Urothelium cell line (cell line): ENCODE measurements at places on chromosomes 3 and 15.

GRCh38 chr15:70754862-70755261 lies 8.5 kb downstream of the UACA start:
- DNase-seq: no peak

GRCh38 chr3:10055097-10055496 lies 28.9 kb downstream of the FANCD2 start:
- no peak for DNase-seq

GRCh38 chr3:196251918-196252317 lies 35.6 kb downstream of the SLC51A start:
- DNase-seq: no peak

GRCh38 chr15:69807721-69808120 lies 290.0 kb downstream of the TLE3 start:
- peak; percentile 62 for DNase-seq

GRCh38 chr15:89777073-89777751 lies 1.1 kb downstream of the MESP2 start:
- DNase-seq: no peak

GRCh38 chr3:150036780-150037179 lies 66.1 kb upstream of the PFN2 start:
- DNase-seq: no peak

GRCh38 chr3:172044833-172045585 lies 5.6 kb downstream of the FNDC3B start:
- DNase-seq: no peak

- no peak for DNase-seq
These were observed 729 bp upstream of the ZBTB11 start for GRCh38 chr3:101677436-101678286.

GRCh38 chr3:193793123-193793522 lies 200.1 kb downstream of the OPA1 start:
- DNase-seq: no peak
